ENCODE measurements at places on chromosomes 4 and X. TPM values are rescaled to one million over a fixed set of nuclear protein-coding genes. Genes with fewer than 3 reads are reported as not detected.

- peak; percentile 11 for DNase-seq
These were observed 1324.2 kb downstream of the TECRL start for GRCh38 chr4:63085091-63085490.

- no peak for DNase-seq
These were observed 42.8 kb upstream of the SPP1 start for GRCh38 chr4:87932718-87933141.

DNA sequence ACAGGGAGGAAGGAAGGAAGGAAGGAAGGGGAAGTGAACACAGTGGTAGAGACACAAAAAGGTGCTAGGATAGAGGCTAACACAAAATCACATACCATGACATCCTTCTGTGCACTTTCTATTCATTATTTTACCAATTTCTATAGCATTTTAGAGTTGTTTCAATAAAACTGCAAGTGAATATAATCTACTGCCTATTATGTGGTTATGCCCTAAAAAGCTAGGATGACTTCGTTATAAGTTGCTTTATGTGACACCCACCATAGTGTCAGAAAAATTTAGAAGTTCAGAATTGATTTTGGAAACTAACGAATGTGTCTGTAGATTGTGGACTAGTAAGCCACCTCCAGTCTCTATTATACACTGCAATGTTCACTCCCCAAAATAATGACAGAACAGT is 59.4 kb upstream of the EDNRA start:
- DNase-seq: no peak

DNA sequence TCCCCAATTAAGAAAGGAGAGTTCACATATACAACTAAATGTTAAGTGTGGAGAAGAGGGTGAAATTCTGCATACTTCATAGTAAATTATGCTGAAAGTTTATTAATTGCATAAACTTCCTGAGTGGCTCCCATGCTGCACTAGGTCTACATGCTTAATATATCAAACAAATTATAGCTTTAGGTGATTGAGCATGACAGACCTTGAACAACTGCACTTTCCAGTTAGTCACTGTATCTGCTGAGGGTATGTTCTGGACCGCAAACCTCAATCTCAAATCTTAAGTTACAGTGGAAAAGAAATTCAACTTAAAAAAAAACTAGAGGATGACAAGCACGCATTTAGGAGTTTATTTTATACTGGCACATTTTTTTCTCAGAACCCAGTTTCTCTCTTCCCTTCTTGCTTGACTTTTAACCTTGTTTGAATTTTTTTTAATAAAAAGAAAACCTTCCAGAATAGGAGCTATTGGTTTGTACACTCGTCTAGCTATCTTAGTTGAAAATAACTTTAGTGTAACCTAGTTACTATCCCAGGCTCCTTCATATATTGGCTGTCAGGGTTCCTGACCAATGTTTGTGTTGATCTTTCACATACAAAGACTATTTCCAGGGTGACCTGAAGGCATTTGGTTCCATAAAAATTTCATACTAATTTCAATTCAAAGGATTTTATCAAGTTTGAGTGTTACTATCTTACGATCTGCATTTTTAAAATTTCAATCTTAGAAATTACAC is 10.2 kb upstream of the FAM120C start:
- no peak for DNase-seq

DNA sequence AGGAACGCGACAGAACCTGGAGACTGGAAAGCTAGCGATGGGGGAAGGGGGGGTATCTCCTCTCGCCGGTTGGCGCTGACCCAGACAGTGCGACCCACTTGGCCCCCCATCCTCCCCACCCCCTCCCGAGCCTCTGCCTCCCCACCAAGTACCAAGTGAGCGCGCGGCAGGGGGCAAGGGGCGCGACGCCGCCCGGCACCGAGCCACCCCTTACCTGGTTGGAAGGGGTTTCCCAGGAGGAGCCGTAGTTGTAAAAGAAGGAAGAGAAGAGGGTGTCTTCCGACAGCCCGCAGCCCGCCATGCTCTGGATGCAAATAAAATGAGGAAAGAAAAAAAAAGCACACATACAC is 112.2 kb downstream of the DHX15 start:
- DNase-seq: no peak

GRCh38 chr4:121112530-121112929 is 40.2 kb upstream of the NDNF start:
- peak; percentile 4 for DNase-seq

GRCh38 chrX:70183091-70183490 is 5.8 kb downstream of the DGAT2L6 start:
- peak; percentile 27 for DNase-seq

- DNase-seq: no peak
These were observed 93.6 kb upstream of the FTHL17 start for GRCh38 chrX:31165241-31166035.

- DNase-seq: no peak
These were observed 8.7 kb downstream of the C1QTNF7 start for GRCh38 chr4:15436513-15436912.

DNA sequence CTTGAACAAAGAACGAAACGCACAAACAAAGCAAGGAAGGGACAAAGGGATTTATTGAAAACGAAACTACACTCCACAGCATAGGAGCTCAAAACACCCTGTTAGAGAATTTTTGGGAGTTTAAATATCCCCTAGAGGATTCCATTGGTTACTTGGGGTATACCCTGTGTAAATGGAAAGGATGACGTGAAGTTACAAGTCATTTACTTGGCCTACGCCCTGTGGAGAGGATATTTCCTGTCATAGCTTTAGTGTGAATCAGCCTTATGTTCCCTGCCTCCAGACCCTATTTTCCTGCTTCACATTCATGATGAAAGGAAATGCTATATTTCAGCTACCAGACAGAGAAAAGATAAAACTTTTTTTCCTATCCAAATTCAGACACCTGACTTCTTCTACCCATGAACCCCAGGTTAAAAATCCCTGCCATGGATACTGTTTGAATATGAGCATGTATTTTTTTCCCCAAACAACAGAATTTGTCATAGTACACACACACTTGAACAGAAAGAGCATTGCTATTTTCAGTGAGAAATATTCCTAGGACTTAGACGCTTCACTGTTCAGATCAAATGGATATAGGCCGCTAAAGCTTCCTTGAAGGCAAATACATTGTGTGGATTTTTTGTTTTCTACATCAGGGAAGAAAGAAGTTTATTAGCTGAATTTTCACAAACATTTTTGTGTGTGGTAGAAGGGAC is 20.4 kb downstream of the PIN4 start:
- DNase-seq: peak; percentile 79

DNA sequence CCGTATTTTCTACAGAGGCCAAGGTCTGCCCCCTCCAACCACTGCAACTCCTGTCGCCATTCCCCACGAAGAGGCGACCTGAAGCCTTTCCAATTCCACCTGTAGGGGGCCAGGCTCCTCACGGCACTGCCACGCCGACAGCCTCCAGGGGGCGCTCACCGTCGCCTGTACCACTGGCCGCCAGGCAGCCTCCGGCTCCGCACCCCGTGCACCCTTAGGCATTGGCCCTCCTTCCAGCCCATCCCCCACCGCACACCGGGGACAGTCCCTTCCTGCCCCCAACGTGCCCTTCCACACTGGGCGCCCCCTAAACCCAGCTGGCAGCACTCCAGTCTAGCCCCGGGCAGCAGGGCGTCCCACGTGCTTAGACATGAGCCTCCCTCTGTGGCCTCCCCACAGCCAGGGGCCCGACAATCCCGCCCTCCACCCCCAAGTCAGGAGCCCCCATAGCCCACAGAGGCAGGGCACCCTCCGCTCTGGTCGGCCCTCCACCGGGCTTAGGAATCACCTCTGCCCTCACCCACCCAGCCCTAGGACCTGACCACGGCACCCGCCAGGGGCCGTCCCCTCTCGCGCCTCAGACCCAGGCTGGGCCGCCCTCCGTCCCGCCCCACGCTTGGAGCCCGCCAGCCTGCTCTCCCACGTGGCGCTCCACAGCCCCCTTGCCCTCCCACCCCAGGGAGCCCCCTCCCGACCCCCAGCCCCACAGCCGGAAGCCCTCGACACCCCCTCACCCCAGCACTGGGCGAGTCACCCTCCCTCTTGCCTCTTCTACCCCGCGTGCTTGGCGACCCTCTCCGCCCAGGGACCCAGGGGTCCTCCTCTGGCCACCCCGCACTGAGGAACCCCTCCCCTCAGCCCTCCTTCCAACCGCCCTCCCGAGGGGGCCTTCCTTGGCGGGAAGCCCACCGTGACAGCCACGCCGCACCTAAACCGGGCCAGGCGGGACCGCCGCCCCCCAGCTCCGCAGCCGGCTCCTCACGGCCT is 711 bp downstream of the PNMA6E start:
- DNase-seq: no peak

DNA sequence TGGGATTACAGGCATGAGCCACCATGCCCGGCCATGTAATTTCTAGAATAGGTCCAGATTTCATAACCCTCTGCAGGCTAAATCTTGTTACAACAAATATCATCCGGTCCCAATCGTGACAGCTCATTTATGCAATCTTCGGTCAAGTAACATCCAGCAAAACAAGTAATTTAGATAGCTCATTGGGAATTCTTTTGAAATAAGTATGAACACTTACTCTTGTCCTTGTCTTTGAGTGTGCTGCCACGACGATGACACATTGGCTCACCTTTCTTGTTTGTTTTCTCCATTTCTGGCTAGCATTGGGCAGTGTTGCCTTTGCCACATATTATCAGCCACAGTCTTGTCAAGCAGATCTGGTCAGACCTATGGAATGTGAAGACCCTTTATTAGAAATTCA is 92.0 kb downstream of the PHEX start:
- DNase-seq: peak; percentile 87

Gene HERC3
- 31.5 TPM for total RNA-seq

Gene BCLAF3
- 3.4 TPM for total RNA-seq

Gene NR0B1
- total RNA-seq: 0.26 TPM
